ENCODE measurements at places on chromosomes 1 and 21.

DNA sequence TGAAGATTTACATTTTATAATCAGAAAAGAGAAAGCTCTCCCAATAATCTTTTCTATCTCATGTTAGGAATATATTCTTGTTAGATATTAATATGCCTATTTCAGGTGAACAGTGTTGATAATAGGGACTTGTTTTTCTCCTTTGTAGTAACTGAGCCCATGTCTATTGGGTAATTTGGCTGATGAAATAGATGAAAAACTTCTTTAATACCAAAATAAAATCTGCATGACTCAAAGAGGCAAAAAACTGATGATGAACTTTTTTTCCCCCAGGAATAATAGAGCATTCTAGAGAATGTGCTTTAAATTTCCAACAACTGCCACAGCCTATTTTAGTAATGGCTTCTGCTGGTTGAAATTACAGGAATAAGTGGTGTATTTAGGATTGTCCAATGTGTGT lies 178.9 kb upstream of the GREM2 start:
- no peak for DNase-seq

DNA sequence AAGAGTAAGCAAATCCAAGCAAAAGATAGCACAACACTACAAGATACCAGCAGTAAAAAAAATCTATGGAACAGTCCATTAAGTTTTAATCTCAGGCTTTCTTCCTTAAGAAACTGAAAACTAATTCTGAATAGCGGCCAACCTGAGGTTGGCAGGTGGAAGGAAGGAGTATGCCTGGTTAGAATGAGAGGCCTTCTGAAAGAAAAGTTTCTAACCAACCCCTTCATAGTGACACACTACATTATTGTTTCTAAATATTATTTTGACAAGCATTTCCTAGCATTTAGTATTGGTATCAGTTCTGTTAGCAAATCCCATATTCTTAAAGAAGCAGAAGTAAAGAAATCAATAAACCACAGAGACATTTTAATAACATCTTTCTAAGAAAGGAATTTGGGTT lies 205.7 kb upstream of the PTBP2 start:
- no peak for DNase-seq

DNA sequence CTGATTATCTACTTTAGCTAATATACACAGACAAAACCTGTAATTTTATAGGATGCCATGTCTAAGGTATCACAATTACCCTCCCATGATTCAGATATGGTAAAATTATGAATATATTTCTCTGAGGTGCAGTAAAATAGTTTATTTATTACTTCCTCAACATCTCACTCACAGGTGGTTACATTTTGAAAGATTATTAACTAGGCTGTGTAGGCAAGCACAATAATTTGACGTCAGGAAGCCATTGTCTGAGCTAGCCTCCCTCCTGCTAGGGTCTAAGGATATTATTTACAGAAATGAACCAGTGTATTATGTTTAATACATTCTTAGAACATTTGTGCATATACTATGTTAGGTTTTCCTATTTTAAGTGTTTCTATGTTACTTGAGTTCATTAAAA lies 69.9 kb upstream of the ADGRL2 start:
- DNase-seq = no peak

GRCh38 chr1:29563571-29563970 lies 327.2 kb downstream of the PTPRU start:
- DNase-seq = no peak

GRCh38 chr1:172325531-172325930 lies 95.0 kb upstream of the C1orf105 start:
- DNase-seq = no peak

DNA sequence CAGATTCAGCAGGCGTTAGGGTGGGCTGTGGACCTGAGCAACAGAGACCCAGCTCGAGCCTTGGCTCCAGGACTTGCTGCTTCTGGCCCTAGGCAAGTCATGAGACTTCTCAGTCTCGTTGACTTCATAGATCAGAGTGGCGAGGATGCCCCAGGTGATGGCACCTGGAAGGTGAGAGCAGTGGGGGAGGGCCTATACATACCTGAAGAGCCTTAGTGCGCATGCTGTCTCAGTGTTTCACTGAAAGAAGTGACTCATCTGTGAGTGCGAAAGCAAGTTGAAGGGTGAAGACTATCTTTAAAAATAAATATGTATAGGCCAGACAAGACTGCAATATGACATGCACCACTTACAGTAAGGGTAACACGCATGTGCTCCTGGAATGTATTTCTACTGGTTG lies 10.1 kb downstream of the PLEKHA6 start:
- DNase-seq = no peak

DNA sequence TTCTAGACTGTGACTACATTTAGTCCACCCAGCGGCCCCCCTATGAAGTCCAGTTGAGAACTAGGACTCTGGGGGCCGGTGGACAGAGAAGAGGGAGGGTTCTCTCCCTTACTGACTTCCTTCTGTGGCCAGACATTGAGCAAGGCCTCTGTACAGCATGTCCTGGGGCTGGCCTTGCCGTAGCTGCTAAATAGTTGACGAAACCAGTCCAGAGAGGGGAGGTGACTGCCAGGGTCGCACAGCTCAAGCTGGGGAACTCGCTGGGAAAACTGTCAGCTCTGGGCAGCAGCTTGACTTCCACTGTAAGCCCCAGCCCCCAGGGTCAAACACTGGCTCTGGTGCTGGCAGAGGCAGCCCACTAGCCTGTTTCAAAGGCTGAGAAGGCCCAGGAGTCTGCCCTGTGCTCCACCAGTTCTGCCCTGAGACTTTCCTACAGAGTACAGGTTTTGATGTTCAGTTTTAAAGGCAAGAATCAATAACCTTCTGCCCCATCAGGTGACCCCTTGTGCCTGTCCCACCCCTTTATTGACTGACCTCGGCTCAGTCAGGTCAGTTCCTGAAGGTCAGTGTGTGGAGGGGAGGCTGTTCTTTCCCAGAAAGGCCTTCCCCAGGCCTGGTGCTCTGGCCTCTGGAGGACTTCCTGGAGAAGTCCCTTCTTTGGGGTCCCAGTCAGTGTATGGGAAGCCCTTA lies 14.1 kb downstream of the PCSK9 start:
- no peak for DNase-seq

GRCh38 chr1:11273595-11274234 lies 717 bp downstream of the UBIAD1 start:
- no peak for DNase-seq

DNA sequence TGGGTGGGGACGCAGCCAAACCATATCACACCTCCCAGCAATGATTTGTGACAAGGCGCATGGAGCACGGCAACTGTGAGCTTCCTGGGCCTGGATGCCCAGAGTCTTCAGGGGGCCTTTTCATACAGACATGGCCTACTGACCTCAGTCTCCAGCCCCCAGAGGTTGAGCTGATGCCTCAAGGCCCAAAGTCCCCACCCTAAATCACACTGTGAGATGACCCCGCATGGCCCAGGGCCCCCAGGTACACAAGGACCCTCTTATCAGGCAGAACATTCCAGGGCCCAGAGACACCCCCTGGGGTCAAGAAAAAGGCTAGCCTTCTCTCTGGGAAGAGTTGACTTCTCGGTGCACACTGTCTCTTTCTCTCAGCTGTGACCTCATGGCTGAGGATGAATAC lies 179.7 kb upstream of the C1orf174 start:
- DNase-seq = no peak

Data from NCI-H524 (cell line).